Activated CD4-positive, alpha-beta T cell treated with anti-CD3 and anti-CD28 coated beads, Interleukin-2, amount 50 U/mL, for 4 hours (primary cell): ENCODE measurements at places on chromosomes 11 and 22.

DNA sequence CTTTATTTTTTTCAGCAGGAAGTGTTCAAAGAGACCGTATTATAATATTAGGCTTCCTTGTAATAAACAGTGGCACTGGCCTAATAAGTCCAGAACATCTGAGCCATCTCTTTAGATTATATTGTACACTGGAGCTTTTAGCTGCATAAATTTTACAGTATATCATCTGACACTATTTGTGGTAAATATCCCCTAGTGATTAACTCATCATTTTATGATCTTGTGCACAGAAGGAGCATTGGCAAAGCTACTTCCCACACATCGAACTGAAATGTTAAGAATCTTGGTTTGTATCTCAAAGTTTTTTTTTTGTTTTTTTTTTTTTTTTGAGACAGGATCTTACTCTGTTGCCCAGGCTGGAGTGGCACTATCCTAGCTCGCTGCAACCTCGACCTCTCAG is 162.7 kb downstream of the HIPK3 start:
- no peak for DNase-seq

- DNase-seq: no peak
Measured at GRCh38 chr22:27554106-27554811, 247.3 kb downstream of the MN1 start.

DNA sequence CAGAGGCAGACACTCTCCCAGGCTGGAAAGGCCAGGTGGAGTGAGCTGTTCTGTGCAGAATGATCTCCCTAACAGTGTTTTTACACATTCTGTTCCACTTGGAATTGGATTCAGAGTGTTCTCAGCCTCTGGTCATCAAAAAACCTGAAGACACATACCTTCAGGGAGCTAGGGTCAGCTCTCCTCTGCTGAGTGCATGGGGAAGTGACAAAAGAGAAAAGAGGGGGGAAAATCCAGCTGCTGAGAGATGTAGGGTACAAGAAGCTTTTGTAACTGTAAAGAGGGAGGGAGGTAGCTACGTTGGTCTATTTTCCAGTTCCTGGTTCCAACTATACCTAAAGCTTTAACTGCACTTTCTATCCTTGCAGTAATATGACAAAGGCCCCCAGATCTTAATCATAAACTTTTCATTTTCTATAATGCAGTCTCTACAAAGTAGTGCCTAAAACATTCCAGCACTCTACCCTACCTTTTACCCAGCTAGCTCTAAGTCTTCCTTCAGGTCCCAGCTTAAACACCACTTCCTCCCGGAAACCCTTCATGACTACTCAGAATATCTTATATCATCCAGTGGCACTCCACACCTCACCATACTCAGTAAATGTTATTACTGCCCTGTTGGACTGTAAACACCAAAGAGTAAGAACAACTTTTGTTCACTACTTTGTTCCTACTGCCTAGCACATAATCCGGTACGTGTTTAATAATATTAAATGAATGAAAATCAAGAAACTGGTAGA is 9.2 kb downstream of the MAPK1 start:
- no peak for DNase-seq

DNA sequence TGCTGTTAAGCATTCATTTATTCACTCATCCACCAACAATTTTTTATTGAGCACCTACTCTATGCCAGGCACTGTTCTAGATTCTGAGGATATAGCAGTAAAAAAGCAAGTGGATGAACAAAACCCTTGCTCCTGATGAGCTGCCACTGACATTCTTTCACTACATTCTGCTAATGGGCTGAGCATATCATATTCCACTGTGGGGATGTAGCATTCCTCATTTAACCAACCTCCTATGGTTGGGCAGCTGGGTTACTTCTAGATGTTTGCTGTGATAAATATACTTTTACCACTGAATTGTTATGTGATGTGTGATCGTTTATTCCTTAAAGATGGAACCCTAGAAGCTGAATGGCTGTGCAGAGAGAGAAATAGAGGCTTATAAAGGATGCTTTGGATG is 176.9 kb downstream of the MN1 start:
- DNase-seq: no peak

DNA sequence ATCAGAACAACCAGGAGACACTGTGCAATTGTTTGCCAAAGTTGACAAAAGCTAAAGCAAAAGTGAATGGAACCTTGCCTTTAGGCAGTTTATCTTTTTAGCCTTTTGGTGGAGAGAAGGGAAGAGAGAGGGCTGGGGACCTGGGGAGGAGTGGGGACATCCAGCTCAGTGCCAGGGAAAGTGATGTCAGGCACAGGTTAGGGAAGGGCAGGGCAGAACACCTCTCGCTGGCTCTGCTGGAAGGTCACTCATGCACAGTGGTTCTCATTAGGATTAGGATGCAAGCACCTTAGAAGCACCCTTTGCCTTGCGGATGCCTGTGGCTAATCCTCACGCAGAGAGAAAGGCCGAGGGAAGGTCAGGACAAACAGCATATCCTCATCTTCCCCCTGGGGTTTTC is 14.3 kb upstream of the LINC01488 start:
- DNase-seq: no peak

GRCh38 chr11:44943118-44943517 is 7.6 kb downstream of the TP53I11 start:
- peak; percentile 32 for DNase-seq

DNA sequence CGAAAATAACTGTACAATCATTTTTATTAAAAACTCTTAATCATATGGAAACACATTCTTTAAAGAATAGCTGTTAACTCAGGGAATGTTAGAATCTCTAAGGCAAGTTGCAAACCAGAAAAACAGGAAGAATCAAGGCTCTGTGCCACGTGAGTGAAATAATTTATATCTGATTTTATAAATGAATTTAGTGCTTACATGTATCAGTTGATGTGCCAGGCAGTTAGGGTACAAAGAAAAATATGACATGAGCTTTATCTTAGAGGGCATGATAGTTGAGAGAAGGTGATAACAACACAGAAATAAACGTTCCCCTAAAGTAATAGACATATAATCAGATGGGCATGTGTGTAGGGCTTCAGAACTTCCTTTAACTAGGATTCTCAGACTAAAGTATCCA is 734.5 kb upstream of the CCDC179 start:
- no peak for DNase-seq

- DNase-seq: no peak
Measured at GRCh38 chr11:118056806-118057205, 20.1 kb upstream of the TMPRSS4 start.

GRCh38 chr11:1152316-1153104 is 5.2 kb upstream of the MUC5AC start:
- no peak for DNase-seq

- peak; percentile 43 for DNase-seq
Measured at GRCh38 chr22:40533712-40534378, 102.7 kb downstream of the MRTFA start.

GRCh38 chr11:68982134-68982533 is 1.3 kb upstream of the MRGPRD start:
- no peak for DNase-seq

GRCh38 chr11:88501541-88501940 is 164.0 kb upstream of the CTSC start:
- DNase-seq: no peak

DNA sequence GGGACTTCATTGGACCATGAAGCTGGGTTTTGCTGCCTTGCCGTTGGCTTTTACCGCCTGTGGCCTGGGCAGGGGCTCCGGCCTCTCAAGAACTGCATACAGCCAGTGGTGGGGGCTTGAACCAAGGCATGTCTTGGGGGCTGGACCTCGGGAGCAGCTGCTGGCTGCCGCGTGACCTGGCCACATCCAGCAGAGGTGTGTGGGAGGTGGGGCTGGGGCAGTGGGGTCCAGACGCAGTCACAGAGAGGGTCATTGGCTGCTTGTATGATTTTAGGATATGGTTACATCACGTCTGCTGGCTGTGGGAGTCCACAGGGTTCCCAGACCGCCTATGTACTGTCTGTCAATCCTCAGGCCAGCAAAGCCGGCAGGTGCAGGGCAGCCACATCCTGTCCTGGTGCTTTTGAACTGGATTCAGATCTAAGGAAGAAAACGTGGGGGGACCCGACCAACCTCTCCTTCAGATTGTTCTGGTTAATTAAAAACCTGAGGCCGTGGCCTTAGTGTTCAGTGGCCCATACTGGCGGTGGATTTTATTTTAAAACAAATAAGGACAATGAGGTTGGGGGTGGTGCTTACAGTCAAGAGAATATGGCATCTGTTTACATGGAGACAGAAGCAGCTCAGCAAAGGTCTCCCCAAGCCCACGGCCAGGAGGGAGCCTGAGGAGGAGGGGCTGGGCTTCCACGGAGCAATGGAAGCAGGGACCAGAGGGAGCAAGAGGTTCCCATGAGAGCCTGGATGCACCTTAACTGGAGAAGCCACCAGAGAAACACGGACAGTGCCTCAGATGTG is 426.0 kb downstream of the TBC1D22A start:
- no peak for DNase-seq

DNA sequence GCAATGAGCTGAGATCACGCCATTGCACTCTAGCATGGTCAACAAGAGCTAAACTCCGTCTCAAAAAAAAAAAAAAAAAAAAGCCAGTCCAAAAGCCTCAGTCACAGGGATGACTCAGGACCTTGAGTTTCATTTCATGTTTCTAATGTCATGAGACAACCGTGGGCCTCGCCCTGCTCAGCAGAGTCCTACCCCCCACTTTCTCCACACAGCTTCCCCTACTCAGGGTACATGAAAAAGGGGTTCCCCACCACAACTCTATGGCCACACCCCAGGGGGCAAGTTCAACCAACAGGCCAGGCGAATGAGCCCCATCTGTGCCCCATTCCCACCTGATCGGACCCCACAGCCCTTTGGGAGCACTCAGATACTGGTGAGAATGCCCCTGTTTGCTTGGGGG is 24.3 kb upstream of the ADA2 start:
- DNase-seq: no peak

DNA sequence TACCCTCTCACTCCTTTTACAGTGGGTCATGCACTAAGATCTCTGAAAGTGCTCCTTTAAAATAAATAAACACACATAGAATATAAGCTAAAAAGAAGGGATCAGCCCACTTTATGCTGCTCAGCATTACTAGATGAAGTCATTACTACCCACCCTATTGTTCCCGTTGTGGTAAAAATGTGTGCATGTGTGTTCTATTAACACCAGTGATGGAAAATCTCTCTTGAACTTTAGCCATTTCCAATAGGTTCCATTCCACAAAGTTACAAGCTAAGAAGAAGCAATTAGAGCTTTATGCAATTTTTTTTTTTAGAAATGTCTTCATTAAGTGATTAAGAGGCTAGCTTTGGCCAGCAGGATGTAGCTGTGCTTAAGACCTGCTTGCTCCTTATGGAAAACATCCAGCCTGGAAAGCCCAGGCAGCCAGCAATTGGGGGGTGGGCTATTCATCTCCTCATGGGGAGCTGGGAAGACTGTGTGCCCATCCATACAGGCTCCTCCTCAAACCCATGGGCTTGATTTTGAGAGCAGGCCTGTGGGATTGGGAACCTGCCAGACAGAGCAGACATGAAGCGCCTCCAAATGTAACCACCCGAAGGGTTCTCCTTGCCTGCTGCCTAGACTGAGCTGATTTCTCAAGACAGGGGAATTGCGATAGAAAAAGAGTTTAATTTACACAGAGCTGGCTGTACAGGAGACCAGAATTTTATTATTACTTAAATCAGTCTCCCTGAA is 92.9 kb upstream of the PARVA start:
- DNase-seq: no peak

DNA sequence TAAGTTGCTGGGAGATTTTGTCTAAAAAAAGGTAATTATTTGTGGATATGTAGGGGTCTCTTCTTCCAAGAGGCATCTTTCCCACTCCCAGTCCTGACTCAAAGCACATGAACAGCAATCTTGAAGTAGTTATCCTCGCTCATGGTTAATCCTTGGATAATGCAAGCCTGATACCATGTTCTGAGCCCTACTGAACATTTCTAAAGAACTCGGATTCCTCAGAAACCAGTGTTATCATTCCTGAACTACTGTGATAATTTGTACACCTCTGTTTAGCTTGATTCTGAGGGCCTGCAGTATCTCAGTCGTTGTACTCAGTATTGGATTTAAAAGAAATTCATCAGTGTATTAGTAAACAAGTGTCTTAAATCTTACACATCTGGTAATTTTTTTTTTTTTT is 22.3 kb upstream of the RCE1 start:
- no peak for DNase-seq

DNA sequence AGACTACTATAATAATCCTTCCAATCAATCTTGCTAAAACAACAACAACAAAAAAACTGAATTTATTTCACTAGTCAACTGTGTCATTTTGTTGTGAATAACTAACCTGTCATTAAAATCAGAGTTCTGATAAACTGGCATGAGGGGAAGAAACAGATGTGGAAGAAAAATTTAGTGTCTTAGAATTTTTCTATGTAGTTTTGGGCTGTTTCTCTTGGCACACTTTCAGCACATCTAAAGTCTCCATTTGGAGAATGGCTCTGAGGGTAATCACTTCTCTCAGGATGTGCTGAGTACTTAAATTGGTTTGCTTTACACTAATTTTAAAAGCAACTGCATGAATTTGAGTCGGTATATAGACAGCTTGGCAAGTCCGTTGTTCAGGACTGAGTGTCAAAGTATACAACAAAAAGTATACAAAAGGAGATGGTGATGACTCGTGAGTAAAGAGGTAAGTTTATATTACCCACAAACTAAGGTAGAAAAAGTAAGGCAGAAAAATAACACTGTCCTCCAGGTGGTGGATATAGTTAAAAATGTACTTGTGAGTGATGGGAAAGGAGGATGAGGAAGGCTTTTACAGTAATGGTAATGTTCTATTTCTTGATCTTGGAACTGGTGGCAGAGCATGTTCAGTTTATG is 10.2 kb downstream of the HTATIP2 start:
- no peak for DNase-seq

GRCh38 chr11:92504004-92504403 is 279.4 kb downstream of the FAT3 start:
- DNase-seq: no peak

DNA sequence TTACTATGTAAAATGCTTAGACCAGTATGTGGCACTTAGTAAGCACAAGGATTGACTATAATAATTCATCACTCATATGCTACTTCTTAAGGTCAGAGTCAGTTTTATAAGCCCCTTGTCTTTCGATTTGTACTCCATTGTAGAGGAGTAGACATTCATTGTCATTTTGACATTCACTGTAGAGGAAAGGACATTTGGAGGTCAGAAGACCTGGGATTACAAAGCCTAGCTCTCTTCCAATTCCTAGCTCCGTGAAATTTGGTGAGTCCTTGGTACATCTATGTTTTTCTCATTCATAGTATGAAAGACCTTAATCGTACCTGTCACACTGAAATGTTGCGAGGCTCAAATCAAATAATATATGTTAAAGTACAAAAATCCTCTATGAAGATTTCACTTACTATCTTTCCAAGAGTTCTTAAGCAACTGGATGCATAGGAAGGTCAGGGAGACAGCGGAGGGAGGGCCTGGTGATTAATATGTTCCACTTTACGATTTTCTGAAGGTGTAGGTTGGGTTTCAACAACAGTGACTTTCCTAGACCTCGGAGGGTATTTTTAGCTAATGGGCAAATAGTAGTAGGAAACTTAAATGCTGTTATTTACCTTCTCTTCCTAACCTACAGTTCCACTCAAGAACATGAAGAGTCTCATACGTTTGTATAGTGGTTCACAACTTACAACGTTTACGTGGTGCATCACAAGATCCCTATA is 1.4 kb upstream of the EMSY start:
- no peak for DNase-seq
